ENCODE measurements at places on chromosomes 16 and 17.

DNA sequence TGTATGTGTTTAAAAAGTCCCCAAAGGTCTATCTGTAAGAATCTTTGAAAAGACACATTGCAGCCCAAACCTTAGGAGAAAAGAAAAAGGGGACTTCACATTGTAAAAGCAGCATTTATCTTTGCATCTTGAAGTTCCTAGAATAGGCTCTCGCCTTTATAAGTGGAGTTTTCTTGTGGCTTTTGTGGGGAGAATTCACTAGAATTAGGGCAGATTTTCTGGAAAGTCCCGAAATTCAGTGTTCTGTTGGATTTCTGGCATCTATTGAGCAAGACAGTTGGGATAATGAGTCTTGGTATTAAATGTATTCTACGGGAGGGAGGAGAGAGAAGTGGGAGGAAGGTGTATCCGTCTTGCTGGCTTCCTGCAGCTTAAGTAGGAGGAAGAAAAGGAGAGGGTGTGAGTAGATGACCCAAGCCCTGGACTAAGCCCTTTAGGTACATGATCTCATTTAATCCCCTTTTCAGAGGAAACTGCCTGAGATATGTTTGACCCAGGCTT lies 62.6 kb downstream of the PRKCA start:
- peak overlapping the region; percentile 51 for H3K4me3 ChIP-seq
- H3K27ac ChIP-seq = peak overlapping the region; percentile 94
- no peak for DNase-seq
- H3K27me3 ChIP-seq = no peaks in the 10 kb centered on the region
- H3K36me3 ChIP-seq = peaks cover 25% of the 10 kb centered on the region

DNA sequence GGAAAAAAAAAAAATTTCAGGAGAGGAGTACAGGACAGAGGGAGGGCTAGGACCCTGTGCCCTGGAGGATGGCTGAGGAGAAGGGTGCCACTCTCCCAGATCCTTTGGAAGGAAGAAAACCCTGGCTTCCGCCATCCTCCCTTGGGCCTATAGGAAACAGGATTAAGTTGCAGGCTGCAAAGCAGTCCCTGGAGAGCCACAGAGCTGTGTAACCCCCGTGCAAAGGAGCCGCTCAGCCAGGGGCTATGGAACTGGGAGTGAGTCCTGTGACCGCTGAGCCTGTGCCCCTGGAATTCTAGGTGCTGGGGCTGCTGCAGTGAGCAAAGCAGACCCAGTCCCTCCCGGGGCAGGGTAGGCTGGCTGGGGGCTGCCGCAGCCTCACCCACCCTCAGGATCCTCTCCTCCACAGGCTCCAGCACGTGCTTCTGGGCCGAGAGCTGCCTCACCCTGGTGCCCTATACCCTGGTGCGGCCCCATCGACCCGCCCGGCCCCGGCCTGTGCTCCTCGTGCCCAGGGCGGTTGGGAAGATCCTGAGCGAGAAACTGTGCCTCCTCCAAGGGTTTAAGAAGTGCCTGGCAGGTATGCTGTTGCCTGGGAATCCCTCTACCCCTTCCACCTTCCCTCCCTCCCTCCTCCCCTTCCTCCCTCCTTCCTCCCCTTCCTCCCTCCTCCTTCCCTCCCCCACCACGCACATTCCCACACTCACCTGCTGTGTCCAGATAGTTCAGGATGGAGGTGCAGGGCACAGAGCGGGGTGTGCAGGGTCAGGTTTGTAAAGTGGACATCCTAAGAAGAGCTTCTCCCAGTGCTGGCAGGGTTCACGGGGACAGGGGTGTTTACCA lies 15.3 kb downstream of the SGSH start:
- no peak overlapping the region for H3K27ac ChIP-seq
- no peak overlapping the region for H3K4me3 ChIP-seq
- DNase-seq = no peak
- H3K27me3 ChIP-seq = no peaks in the 10 kb centered on the region

GRCh38 chr17:34769049-34769448 lies 189.7 kb downstream of the TMEM132E start:
- H3K27me3 ChIP-seq = peaks cover 11% of the 10 kb centered on the region
- no peaks in the 10 kb centered on the region for H3K36me3 ChIP-seq
- no peak for DNase-seq
- H3K4me1 ChIP-seq = no peaks in the 10 kb centered on the region
- H3K27ac ChIP-seq = no peak overlapping the region
- H3K4me3 ChIP-seq = no peak overlapping the region

DNA sequence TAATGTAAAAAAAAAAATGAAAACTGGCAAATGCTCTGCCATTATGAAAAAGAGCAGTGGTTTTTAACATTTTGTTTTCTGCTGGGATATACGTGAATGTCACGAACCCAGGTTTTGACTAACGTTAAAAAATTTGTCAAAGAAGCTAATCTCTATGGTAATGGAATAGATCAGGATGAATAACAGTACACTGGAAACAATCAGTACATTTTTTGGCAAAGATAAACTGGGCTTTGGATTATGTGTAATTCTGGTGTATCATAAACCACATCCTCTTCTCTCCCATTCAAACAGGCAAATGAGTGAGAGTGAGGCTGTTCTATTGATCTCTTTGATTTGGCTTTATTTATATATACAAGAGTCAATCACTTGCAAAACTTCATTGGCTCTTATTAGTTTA lies 207.0 kb upstream of the IRX3 start:
- H3K27me3 ChIP-seq = peaks cover 1% of the 10 kb centered on the region
- H3K4me3 ChIP-seq = no peak overlapping the region
- H3K27ac ChIP-seq = no peak overlapping the region
- H3K4me1 ChIP-seq = no peaks in the 10 kb centered on the region
- H3K36me3 ChIP-seq = no peaks in the 10 kb centered on the region
